ENCODE measurements at places on chromosomes 3 and 15. TPM values are rescaled to one million over a fixed set of nuclear protein-coding genes. Genes with fewer than 3 reads are reported as not detected.

DNA sequence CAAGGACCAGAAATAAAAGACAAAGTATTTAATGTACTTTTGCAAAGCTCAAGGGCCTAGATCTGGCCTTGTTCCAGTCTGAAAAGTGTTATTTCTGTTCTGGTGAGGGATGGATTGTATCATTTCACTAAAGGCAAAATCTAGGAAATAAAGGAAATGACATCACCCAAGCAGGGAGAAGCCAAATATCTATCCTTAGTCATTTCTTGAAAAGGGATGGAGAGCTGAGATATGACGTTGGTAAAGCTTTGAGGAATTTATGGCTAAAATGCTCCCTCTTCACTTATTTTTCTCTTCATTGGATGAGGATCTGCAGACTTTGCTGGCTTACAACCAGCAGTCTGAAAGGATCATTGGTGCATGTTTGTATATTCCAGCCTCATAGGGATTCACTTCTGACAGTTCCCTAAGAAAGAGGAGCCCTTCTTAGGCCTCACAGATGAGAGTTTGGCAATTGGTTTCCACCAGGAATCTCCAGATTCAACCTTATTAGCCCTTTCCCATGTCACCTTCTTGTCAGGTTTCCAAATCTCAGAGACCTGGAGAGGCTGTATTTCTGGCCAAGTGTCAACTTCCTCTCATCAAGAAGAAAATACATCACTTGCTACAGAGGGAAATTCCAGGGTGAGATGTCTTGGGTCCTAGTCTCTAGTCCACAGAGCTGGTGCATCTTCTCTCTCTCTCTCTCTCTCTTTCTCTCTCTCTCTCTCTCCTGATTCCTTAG lies 93.7 kb upstream of the BOC start:
- H3K36me3 ChIP-seq = no peaks in the 10 kb centered on the region
- DNase-seq = no peak
- H3K27ac ChIP-seq = no peak overlapping the region
- H3K27me3 ChIP-seq = no peaks in the 10 kb centered on the region

The LMAN1L gene
- total RNA-seq = not detected

The THPO gene
- total RNA-seq = 1.6 TPM

The SNTN gene
- not detected for total RNA-seq

GRCh38 chr3:71056327-71056726 lies 527.2 kb downstream of the FOXP1 start:
- no peak overlapping the region for H3K27ac ChIP-seq
- H3K36me3 ChIP-seq = no peaks in the 10 kb centered on the region
- H3K4me1 ChIP-seq = peaks cover 62% of the 10 kb centered on the region
- no peak overlapping the region for H3K4me3 ChIP-seq

- no peak overlapping the region for H3K4me3 ChIP-seq
- no peak overlapping the region for H3K27ac ChIP-seq
- peaks cover 1% of the 10 kb centered on the region for H3K27me3 ChIP-seq
- no peak for DNase-seq
- no peaks in the 10 kb centered on the region for H3K4me1 ChIP-seq
Observed at GRCh38 chr15:31525988-31526665, 199.5 kb downstream of the KLF13 start.

DNA sequence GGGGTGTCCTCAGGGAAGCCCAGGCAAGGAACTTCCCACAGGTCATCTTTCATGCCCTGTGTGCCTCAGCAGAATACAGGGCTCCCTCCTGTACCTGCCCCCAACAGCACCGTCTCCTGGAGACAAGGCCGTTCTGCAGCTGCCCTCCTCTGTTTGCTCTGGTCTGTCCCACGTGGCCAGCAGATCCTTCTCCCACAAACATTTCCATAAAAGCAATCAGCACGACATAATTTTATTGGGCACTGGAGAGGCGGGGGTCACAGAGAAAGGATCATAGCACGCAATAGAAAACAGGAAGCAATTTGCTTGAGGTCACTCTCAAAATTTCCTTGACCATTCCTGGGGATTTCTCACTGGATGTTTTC lies 29.4 kb downstream of the STARD5 start:
- H3K36me3 ChIP-seq = no peaks in the 10 kb centered on the region
- H3K27ac ChIP-seq = no peak overlapping the region
- H3K4me3 ChIP-seq = no peak overlapping the region
- no peaks in the 10 kb centered on the region for H3K27me3 ChIP-seq

DNA sequence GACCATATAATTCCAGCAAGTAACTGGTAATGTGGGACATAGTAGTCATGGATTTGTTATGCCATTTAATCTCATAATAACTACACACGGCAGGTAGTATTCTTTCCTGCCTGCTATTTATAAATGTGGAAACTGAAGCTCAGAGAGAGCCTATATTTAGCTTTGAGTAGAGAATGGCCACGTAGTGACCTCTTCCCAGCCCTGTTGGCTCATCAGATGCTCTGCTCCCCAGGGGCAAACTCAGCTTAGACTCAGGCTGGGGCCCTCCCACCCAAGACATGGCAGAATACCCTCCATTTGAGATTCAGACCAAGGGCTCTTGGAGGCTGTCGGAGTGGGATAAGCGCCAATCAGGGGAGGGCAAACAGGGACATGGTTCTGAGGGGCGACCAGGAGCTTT lies 17.3 kb upstream of the HDAC11 start:
- H3K27me3 ChIP-seq = no peaks in the 10 kb centered on the region
- no peak for DNase-seq
- H3K36me3 ChIP-seq = no peaks in the 10 kb centered on the region
- no peaks in the 10 kb centered on the region for H3K4me1 ChIP-seq
- H3K4me3 ChIP-seq = no peak overlapping the region
- H3K27ac ChIP-seq = no peak overlapping the region

DNA sequence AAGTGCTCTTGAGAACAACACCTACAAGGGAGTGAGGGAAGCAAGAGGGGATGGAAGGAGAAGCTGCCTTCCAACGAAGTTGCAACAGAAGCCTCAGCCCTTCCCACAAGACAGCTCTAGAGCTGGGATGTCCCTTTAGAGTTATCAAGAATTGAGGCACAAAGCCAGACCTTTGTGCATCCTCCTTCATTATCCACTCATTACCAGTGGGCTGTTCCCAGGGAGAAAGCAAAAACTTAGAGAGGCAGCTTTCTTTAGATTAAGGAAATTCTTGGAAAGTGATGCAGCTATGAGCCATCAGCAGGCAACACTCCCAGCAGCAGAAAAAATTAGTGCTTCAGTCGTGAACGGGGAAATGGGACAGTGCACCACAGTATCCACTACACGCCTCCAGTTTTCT lies 10.6 kb upstream of the CD96 start:
- no peak for DNase-seq
- no peaks in the 10 kb centered on the region for H3K27me3 ChIP-seq
- no peak overlapping the region for H3K27ac ChIP-seq
- H3K4me1 ChIP-seq = no peaks in the 10 kb centered on the region
- H3K4me3 ChIP-seq = no peak overlapping the region
- no peaks in the 10 kb centered on the region for H3K36me3 ChIP-seq

GRCh38 chr3:126858887-126859286 lies 124.0 kb upstream of the PLXNA1 start:
- H3K4me1 ChIP-seq = peaks cover 3% of the 10 kb centered on the region
- DNase-seq = no peak
- no peaks in the 10 kb centered on the region for H3K27me3 ChIP-seq
- H3K4me3 ChIP-seq = no peak overlapping the region
- no peaks in the 10 kb centered on the region for H3K36me3 ChIP-seq

GRCh38 chr3:195251336-195252065 lies 19.5 kb downstream of the XXYLT1 start:
- no peaks in the 10 kb centered on the region for H3K27me3 ChIP-seq
- H3K4me3 ChIP-seq = no peak overlapping the region
- no peaks in the 10 kb centered on the region for H3K4me1 ChIP-seq

The HTR3E gene
- total RNA-seq = not detected
